Forelimb muscle (tissue), 1 donor: ENCODE measurements at places on chromosomes 6 and 20. TPM values are rescaled to one million over a fixed set of nuclear protein-coding genes. Genes with fewer than 3 reads are reported as not detected.

DNA sequence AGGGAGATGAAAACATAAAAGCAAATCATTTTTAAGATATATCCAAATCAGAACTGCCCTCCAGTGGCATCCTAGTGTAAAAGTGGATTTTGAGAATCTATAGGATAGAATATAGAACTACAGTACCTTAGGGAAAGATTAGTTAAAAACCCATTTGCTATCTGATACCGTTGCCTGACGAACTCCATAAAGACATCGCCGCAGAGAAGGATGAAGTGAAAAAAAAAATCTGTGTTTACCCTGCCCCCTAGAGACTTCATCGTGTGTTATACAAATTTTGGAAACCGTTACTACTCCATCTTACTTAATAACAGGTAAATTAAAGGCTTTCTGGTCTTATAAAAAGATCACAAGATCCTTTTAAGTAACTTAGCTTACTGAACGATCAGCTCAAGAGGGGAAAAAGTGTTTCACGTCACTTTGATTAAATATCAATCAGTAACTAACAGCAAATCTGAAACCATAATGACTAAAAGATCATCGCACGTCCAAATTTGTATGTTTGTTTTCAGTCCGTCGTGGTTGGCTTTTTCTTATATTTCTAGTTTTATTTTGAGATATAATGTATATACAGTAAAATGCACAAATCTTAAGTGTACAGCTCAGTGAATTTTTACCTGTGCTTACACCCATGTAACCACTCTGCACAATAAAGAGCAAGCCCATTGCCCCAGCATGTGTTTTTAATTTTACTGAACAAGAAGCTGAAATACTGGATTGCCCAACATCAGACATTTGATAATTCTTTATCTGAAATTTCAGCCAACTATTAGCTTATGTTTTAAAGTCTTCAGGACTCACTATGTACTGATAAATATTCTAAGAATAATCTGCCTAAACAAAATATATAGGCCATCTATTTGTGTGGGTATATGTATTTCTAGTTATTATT is 881 bp upstream of the MCM3 start:
- DNase-seq: no peak

GRCh38 chr6:132788658-132789395 is 9.6 kb downstream of the SLC18B1 start:
- DNase-seq: no peak

GRCh38 chr6:46909371-46909770 is 12.4 kb downstream of the ADGRF5 start:
- DNase-seq: no peak

DNA sequence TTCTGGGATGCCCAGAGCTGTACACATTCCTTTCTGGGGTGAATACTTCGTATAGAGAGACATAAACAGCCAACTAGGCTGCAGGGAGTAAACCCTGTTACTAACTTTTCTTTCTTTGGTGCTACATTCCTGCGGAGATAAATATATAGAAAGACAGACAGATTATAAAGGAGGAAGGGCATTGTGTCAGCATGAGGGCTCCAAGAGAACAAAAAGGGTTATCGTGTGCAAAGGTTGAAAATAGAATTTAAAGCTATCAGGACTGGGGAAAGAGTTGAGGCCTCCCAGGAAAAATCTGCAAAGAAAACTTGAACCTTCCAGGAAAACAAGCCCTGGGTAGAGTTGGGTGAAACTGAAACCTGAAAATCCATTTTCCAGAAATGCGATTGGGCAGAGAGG is 68.0 kb downstream of the TMEM170B start:
- no peak for DNase-seq

- DNase-seq: no peak
These were observed 51.0 kb downstream of the TFAP2A start for GRCh38 chr6:10363911-10364310.

DNA sequence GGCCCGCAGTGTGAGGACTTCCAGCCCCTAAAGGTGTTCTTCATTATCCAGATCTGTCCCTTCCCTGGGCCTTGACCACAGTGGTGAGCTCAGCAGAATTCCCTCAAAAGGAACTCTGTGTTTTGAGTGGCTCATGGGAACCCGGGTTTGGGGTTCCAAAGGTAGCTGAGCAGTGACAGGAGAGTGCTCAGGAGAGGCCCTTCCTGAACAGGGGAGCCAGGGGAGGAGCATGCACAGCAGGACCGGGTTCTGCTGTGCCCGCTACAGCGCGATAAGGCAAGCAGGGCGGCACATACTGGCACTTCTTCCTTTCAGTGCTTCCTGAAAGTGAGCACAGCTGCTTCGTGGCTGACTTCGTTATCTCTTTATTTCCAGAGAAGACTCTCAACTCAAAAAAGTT is 88.3 kb downstream of the SSR1 start:
- no peak for DNase-seq

DNA sequence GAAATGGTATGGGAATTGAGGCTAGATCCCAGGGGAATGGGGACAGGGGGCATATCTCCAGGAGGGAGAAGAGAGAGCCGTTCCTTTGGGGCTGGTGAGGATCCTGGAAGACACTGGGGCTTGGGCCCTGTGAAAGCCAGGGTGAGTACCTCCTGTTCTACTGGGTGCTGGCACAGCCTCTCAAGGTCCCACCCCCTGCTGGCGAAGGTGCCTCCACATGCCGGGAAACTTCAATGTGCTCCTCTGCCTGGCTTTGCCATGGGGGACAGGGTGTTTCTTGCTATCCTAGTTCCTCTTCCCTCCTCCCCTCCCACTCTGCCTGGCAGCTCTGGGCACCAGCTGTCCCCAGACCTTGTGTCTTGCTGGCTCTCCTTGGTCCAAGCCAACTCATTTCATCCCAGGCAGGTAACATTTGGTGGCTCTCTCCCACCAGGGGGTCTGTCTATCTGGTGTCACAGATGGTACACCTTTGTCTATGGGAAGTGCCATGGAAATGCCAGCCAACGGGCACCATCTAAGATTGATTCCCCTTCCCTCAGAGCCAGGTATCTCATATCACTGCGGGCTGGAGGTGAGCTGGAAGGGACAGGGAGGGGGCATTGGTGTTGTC is 56.8 kb downstream of the MDGA1 start:
- no peak for DNase-seq

- DNase-seq: no peak
These were observed 15.7 kb downstream of the GSTA1 start for GRCh38 chr6:52787917-52788316.

DNA sequence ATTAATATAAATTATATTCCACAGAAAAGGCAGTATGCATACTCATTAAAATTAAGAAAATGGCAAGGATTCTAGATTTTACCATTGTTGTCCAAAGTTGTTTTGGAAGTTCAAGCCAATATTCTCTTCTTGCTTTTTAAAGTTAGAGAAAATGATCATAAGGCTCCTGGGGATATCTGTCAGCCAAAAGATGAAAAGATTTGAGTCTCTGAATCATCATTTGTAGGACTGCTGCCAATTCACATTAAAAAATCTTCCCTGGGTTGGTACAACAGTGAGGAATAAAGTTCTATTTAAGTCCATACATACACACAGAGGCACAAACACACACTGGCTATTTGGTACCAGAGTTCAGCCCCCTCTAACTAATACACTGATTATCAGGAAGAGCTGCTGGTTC is 620.1 kb downstream of the COL12A1 start:
- DNase-seq: no peak

- peak; percentile 49 for DNase-seq
These were observed 28.2 kb upstream of the KCNB1 start for GRCh38 chr20:49510562-49511122.

GRCh38 chr20:33211817-33212424 is 5.2 kb upstream of the BPIFA3 start:
- DNase-seq: no peak

DNA sequence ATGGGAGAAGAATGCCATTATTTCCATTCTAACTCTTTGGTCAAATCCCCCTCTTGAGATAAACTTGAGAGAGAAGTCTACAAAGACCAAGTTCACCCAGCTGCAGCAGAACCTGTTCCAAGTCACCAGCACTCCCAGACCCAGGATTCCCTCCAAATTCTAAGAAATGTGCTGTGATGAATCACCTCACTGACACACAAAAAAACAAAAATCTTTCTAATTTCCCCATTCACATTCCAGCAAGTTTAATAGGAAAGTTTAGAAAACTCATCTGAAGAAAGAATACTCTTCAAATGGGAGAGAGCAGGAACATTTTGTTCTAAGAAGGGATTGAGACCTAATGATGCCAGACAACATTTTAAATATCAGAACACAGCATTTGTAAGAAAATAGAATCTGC is 213.6 kb upstream of the PLCB4 start:
- peak; percentile 44 for DNase-seq

- DNase-seq: no peak
These were observed 837.1 kb downstream of the EPHA7 start for GRCh38 chr6:92582211-92582610.

DNA sequence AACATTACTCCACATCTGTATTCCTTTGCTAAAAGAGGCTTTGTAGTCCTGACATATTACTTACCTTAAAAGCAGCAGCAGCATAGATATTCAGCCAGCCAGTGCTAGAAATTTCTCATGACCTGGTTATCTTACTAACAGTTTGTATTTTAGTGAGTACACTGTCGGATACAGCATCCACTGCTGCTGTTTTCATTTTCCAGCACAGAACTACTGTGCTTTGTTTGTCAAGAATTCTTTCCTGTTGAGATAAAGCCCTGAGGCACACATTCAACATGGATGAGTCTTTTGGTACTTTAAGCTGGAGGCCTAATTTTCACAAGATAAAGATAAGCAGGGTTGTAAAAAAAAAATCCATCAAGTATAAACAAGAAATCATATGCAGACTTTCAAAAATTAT is 311.2 kb upstream of the OPRM1 start:
- no peak for DNase-seq

DNA sequence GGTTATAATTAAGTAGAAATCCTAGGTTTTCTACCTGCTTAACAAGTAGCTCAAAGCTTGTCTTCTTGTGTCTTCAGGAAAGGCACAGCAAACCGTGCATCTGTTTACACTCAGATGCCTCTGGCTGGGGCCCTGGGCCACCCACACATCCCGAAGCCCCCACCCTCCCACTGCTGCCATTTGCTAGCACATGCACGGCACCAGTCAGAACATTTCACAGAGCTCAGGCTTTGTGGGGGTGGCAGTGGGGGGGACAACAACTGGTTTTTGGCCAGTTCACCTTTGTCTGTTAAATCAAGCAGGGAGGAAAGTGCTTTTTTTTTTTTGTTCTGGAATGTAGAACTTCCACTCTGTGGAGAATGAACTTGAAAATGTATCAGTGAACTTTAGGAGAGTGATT is 77.7 kb downstream of the LINC00237 start:
- DNase-seq: no peak

DNA sequence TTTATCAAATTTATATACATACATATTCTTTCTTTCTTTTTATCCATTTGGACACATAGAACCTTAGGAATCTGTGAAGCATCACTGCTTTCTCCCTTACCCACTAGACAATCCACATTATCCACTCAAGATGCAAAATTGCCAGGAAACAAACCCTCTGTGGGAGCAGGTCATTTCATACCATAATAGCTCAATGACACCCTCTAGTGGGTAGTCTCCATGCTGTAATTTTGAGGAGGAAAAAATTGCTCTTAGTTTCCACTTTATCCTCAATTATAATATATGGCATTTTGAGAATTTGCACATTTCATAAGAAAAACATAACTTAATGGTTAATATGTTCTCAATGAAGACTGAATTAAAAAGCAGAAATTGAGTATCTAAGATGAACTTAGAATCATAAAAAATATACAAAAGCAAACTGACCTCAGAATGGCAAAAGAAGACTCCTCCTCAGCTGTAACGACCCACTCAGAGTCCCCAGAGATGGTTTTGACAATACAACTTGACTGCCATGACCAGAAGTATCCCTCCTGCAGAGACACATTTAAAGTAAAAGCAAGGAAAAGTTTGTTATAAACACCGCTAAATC is 164.1 kb downstream of the FRK start:
- DNase-seq: peak; percentile 19

GRCh38 chr6:119259027-119259426 is 90.5 kb downstream of the MAN1A1 start:
- DNase-seq: no peak

DNA sequence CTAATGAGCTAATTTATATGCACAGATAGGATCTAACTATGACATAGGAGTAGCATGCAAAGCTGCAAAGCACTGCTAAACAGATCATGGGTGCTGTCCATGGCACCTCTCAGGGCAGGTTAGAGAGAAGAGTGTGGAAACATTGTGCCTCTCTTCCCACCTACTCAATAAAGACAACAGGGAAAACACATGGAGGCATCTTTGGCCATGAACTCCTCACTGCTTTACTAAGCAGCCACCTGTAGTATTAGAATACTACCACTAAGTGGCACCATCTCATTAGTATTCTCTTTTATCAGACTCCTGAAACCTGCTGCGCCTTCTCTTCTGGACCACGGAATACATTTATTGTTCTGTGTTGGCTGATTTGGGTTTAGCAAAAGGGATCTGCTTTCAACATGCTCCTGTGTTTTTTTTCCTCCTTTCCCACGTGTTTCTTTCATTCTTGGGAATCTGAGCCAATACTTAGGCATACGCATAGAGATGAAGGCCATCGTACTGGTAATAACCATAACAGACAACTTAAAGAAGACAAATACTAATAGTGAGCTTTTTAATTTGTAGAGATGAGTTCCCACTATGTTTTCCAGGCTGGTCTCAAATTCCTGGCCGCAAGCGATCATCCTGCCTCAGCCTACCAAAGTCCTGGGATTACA is 9.4 kb upstream of the HDDC2 start:
- peak; percentile 34 for DNase-seq

DNA sequence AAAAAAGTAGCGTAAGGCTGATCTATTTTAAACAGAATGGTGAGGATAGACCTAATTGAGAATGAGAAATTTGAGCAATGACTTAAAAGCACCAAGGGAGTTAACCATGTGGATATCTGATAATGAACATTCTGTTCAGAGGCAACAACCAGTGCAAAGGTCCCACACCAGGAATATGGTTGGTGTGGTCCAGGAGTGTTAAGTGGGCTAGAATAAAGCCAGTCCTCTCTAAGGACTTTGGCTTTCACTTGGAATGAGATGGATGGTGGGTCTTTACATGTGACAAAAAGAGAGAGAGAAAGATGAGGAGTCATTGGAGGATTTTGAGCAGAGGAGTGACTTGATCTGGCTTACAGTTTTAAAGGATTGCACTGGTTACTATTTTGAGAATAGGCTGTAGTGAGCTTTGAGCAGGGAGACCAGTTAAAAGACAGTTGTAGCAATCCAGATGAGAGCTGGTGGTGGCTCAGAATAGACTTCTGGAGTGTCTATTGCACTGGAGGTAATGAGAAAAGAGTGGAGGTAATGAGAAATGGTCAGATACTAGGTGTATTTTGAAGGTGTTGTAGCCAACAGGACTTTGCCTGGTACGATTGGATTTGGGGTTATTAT is 89.8 kb downstream of the SCAF8 start:
- DNase-seq: no peak

The BMP7 gene
- 3.4 TPM for polyA plus RNA-seq

The FAM83C gene
- polyA plus RNA-seq: not detected

The OXT gene
- polyA plus RNA-seq: 0.47 TPM

The MAP7 gene
- 0.28 TPM for polyA plus RNA-seq

The FAM184A gene
- 13.0 TPM for polyA plus RNA-seq

The LPA gene
- polyA plus RNA-seq: not detected

The E2F1 gene
- 9.6 TPM for polyA plus RNA-seq

The CST4 gene
- polyA plus RNA-seq: not detected

The SMPDL3A gene
- 12.8 TPM for polyA plus RNA-seq

The TRIM15 gene
- not detected for polyA plus RNA-seq

The KCNG1 gene
- 0.32 TPM for polyA plus RNA-seq

The SLC22A7 gene
- not detected for polyA plus RNA-seq

The ATP6V1G2 gene
- polyA plus RNA-seq: 3.0 TPM

The CCN5 gene
- 0.06 TPM for polyA plus RNA-seq

The MRAP2 gene
- 26.8 TPM for polyA plus RNA-seq
